ENCODE measurements at places on chromosomes 4 and X.

DNA sequence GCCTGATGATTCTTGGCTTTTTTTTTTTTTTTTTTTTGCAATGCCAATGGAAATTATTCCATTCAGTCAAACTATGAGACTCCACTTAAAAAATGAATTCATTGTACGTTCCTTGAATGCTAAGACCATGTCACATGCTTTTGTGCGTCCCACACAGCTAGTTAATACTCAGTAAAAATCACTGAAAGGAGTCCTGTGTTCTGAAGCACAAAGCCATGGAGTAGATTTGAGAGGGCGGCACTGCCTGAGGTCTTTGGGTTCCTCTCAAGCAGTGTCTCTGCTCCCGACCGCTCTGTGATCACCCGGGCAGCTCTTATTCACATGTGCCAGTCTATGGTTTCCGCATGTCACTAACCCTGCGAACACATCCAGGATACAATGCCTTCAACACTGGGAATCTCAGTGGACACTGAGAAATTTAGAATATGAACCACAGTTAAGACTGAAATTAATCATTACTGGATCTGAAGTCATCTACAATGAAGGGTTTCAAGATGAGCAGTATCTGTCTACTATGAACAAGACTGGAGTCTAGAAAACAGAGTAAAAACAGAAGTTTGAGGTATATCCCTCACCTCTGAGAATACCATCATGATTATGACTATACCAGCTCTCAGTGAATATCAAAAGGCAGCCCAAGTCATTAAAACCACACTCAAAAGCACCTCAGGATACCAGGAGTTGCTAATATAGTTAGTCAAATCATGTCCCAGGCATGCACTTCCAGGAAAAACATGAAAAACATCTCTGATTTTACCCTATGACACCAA, 193.0 kb downstream of the MGST2 start:
- no peak for DNase-seq

DNA sequence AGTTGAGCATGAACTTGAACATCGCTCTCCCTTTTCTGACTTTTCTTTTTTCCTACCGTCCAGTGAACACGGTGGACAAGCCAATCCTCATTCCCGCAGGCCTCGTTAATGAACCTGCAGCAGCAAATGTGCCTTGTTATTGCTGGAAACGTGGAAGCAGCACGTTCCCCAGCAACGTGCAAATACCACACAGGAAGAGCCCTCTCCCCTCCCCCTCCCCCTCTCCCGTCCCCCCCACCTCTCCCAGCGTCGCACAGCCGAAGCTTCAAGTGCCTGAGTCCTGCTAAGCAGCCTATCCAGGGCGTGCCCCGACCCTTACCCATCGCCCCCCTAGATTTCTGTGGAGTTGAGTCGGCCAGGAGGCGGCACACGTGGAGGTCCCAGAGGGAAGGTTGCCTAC, 219.9 kb downstream of the BCOR start:
- no peak for DNase-seq

DNA sequence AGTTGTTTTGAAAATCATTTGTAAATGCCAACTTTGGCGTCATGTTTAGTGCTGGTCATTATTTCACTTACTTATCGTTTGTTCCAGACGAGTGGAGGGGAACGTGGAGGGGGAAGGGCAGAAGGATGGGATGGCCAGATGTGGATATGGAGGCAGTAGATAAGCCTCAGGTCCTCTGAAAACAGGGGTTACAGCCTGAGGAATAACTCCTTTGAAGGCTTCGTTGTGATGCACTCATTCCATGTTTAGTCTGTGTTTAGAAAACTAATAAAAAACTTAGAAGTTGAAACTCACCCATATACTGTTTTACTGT, 1.1 kb downstream of the MOB1B start:
- no peak for DNase-seq

DNA sequence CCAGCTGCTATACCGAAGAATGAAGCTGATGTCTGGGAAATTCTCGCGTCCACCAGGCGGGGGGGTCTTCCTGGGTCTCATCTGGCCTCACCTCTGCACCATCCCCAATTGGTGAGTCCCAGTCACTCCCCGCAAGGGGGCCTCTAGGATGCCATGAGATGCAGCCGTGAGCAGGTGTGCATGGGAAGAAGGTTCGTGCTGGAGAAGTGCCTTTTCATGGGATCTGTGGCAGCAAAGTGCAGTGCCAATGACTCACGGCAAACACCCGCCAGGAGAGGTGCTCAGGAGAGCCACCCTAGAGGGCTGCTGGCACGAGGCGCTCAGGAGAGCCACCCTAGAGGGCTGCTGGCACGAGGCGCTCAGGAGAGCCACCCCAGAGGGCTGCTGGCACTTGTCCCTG, 55.1 kb downstream of the CPZ start:
- DNase-seq, result no peak

DNA sequence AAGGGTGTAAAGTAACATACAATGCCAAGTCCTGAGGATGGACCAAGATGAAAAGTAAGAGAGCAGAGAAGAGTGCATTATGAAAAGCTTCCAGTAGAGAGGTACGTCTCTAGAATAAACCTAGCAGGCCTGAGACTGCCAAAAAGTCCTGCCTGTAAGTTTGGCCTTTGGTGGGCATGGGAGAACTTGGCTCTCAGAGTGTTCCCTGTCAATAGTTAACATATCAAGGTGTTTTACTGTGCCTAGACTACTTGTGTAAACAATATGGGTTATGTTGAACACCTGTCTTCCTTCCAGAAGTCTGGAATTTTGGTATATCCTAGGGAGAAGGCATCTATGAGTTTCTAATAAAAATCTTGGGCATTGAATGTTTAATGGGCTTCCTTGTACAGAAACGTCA, 60.1 kb downstream of the PRDM5 start:
- no peak for DNase-seq

DNA sequence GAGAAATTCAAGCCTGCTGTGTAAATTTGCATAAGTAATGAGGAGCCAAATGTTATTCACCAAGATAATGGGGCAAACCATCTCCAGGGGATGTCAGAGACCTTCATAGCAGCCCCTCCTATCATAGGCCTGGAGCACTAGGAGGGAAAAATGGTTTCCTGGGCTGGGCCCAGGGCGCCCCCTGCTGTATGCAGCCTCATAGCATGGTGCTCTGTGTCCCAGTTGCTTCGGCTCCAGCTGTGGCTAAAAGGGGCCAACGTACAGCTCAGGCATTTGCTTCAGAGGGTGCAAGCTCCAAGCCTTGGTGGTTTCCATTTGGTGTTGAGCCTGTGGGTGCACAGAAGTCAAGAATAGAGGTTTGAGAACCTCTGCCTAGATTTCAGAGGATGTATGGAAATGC, 859.3 kb downstream of the RPA4 start:
- peak; percentile 10 for DNase-seq

Measured in MCF 10A (cell line).